Stimulated activated CD8-positive, alpha-beta memory T cell treated with anti-CD3 and anti-CD28 coated beads, Interleukin-4, amount 100 ng/mL, for 24 hours (primary cell): ENCODE measurements at places on chromosomes 3 and 15.

DNA sequence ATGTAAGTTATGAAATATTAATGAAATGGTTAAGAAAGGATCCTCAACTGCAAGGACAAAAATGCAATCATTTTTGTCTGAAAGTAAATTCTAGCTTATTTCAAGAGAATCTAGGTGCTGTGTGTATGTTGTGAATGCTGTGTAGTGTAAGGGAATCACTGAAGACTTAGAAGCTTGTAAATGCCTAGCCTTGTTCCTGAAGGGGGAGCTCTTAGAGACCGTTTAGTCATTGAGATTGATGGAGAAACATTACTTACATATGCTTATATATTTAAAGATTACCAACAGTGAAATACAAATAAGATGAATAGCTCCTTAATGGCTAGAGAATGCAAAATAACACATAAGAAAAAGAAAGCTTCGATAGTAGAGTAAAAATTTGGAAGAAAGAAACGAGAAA is 67.9 kb downstream of the CNTN4 start:
- DNase-seq = no peak

- DNase-seq = no peak
Observed at GRCh38 chr3:186985661-186986364, 55.5 kb downstream of the ST6GAL1 start.

- no peak for DNase-seq
Observed at GRCh38 chr3:17625133-17625532, 117.3 kb downstream of the TBC1D5 start.

DNA sequence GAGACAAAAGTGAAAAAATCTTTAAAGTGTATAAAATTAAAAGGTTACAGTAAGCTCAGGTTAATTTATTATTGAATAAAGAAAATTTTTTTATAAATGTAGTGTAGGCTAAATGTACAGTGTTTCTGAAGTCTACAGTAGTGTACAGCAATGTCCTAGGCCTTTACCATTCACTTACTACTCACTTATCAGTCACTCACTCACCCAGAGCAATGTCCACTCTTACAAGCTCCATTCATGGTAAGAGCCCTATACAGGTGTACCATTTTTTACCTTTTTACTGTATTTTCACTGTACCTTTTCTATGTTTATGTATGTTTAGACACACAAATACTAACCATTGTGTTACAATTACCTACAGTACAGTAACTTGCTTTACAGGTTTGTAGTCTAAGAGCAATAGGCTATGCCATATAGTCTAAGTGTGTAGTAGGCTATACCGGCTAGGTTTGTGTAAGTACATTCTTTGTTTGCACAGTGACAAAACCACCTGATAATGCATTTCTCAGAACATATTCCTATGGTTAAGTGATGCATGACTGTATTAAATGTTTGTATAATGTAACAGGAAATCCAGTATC is 38.1 kb upstream of the NECTIN3 start:
- DNase-seq = no peak

GRCh38 chr3:19769694-19770093 is 164.3 kb downstream of the EFHB start:
- DNase-seq = no peak

GRCh38 chr3:73292220-73292619 is 230.8 kb downstream of the EBLN2 start:
- no peak for DNase-seq

DNA sequence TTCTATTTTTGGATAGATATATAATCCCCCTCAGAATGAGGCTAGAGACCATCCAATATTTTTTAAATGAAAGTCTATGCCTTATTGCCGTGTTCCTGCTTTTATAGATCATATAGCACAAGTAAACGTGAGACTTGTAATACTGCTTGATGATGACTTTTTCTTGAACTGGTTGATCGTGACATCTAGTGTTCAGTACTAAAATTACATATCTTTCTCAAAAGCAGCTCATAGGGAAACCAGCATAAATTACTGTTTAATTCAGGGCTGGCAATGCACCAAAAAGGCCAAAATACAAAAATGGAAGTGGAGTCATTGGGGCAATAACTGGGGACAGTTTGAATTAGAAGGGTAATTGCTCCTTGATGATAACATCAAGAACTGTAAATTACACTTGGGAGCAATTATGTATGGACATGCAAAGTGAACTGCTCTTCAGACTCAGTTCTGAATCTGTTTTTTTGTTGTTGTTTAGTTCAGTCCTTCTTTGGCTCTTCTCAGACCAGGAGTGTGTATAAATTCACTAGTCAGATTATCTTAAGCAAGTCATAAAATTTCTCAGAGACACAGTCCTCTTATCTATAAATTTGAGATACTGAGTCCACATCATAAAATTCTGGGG is 325.3 kb downstream of the THSD4 start:
- DNase-seq = no peak

DNA sequence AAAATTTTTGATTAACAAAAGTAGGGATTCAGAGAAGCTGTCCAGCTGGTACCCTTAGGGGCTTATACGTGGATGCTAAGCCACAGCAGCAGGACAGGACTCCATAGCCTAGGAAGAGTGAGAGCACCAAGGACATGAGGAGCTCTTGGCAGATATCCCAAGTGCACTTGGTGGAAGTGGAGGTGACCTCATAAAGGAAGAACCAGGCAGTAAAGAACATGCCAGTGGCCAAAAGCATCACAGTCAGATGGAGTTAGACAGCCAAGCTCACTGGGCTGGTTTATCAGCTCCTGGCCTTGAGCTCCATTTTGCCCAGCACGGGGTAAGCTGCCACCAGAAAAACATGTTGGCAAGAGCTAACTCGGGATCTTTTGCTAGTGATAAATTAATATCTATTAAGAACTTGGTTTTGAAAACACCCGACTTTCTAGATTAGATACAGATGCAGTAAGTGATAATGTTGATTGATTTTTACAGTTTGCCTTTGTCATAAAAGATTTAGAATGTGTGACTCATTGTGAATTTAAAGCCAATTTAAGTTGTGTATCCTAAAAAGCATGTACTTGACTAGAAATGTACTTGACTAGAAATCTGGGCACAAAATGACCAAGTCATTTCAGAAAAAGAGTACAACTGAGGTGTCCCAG is 108.0 kb downstream of the CMSS1 start:
- no peak for DNase-seq

DNA sequence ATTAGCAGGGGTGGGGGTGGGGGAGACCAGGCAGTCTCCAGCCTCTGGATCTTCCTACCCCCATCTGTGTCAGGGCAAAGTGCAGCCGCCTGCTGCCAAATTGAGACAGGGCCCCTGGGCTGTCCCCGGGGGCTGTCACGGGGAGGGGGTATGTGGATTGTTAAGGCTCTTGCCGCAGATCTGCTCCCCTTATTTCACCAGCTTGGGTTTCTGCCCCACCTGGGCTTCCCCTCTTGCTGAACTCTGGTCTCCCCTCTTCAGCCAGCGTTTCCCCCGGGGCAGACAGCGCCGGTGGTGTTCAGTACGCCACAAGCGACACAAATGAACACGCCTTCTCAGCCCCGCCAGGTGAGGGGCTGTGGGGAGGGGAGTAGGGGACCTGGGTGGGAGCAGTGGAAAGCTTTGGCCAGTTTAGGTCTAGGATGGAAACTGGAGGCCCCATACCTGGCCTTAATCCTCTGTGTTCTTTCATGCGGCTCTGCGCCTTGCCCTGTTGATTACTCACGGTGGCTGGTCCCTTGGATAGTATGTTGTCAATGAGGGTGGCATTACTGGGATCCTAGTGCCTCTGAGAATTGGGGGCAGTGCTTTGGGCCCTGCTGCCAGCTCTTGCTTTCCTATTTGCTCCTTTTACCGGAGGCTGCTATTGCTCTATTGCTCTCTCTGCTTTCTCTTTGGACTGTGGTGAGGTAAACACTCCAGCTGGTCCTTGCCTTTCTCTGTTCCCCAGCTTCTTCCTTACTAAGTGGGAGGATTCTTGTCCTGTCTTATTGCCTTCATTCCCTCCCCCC is 1.7 kb downstream of the EIF4G1 start:
- DNase-seq = no peak

DNA sequence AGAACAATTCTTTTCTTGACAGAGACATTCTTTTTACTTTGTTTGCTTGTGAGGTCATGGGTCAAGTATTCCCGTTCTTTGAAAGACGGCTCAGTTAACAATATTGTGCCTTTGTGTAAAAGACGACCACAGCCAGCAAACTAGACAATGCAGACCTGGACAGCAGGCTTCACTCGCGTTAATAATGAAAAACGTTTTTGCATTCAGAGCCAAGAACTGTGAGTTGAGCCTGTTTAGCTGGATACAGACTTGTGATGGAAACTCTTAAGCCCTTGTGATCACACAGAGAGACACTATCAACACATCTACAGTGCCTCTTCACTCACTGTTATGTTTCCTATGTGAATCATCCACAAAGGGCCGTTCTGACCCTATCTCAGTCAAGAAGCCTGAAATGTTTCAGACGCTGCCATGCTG is 37.3 kb upstream of the CMTM7 start:
- DNase-seq = no peak

DNA sequence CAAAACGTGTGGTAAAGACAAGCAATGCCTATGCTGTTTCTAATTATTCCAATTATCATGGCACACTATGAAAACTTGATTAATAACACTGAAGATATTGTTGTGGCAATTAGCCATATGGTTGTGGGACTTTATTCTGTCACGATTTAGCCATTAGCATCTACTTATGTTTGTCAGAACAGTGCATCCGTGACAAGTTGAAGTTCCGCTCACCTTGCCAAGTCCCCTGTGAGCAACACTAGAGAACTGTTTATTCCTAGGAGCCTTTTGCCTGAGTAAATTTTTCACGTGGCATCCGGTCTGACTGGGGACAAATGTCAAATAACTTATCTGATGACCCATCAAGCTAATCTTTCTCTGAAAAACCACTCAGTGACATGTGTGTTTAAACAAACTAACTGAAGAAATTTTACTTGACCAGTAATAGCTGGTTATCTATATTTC is 403.3 kb downstream of the TBC1D5 start:
- no peak for DNase-seq

- no peak for DNase-seq
Observed at GRCh38 chr3:71560665-71561064, 22.9 kb downstream of the FOXP1 start.

DNA sequence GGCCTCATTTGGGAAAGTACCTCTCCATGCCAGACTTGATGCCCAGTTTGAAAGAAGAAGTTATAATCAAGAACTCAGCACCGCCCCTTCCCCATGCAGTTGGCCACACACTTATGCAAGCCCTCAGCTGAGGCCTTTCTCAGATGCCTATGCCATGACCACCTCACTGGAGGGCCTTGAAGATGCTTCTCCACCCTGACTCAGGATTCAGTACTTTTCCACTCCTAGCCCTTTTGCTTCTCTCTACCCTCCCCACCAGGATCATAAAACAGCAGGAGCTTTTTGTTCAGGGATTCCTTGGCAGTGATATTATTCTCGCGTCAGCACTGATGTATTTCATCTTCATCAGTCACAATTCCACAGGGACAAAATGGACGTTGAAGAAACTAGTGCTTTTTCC is 313.5 kb downstream of the PYDC2 start:
- no peak for DNase-seq

- DNase-seq = no peak
Observed at GRCh38 chr15:51917493-51917892, 54.1 kb downstream of the LEO1 start.

GRCh38 chr3:43707998-43708397 is 17.3 kb downstream of the ABHD5 start:
- DNase-seq = no peak

DNA sequence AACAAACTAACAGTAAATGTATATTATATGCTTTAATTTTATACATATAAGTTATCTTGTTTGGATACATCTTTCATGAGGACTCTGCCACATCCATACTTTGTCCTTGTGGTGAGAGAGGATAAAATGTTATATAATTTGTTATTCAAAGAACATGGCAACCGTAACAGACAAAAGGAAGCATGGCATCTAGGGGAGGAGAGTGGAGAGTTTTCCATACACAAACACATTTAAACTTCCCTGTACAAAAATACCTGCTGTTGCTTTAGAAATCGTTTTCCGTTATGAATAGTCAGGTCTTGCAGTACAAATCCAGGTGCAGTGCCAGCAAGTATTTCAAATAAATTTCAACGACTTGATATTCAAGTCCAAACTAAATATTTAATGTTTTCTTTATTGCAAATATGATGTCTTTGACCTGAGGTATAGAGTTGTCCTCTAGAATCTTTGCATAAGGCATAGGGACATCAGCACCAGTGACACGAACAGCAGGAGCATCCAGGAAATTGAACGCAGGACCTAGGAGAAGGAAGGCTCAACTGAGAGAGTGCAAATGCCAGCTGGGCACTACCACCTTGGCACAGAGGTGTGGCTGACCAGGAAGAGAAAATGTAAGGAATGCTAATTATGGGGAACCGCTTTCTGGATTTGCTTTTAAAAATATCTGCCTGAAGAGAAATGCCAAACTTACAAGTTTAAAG is 5.8 kb downstream of the PDHB start:
- no peak for DNase-seq

GRCh38 chr3:123653221-123653682 is 68.4 kb upstream of the HACD2 start:
- DNase-seq = no peak

- no peak for DNase-seq
Observed at GRCh38 chr3:112649478-112649735, 8.5 kb upstream of the CCDC80 start.

- no peak for DNase-seq
Observed at GRCh38 chr15:54481819-54482218, 503.6 kb downstream of the UNC13C start.

- no peak for DNase-seq
Observed at GRCh38 chr15:53811530-53811929, 52.1 kb upstream of the WDR72 start.

- peak; percentile 20 for DNase-seq
Observed at GRCh38 chr15:85667491-85668424, 127.0 kb downstream of the KLHL25 start.

GRCh38 chr3:113626503-113627371 is 69.7 kb downstream of the USF3 start:
- no peak for DNase-seq

- no peak for DNase-seq
Observed at GRCh38 chr3:42511201-42511600, 8.8 kb downstream of the VIPR1 start.
